ENCODE measurements at places on chromosomes 5 and 9.

DNA sequence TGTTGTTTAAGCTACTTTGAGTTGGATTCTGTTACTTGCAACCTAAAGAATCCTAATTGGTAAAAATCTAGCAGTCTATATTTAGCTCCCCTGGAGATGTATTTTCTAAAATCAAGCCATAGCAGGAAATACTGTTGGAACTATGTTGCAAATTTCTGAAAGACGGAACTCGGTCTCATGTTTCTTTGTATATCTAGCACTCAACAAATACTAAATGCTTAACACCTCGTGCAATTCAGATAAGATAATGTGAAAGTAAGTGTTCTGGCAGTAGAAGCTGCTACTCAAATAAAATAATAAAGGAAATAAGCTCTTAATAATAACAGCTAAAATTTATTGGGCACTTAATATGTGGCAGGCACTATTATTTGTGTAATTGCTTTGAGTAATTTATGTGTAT, 10.9 kb upstream of the PRELID2 start:
- DNase-seq = no peak

- DNase-seq = no peak
Measured at GRCh38 chr9:90033028-90033650, 428.3 kb downstream of the GADD45G start.

- no peak for DNase-seq
Measured at GRCh38 chr9:74838351-74838750, 49.4 kb downstream of the TRPM6 start.

GRCh38 chr5:1503241-1504068, 20.3 kb downstream of the LPCAT1 start:
- no peak for DNase-seq

GRCh38 chr5:133006653-133007052, 19.7 kb downstream of the ZCCHC10 start:
- no peak for DNase-seq

GRCh38 chr9:96100385-96101300, 201.3 kb downstream of the HSD17B3 start:
- DNase-seq = no peak

Data from stimulated activated CD4-positive, alpha-beta T cell treated with anti-CD3 and anti-CD28 coated beads, Interleukin-2, amount 100 ng/mL, for 4 hours (primary cell).